ENCODE measurements at places on chromosomes 2 and 18.

GRCh38 chr2:128451084-128452023, 132.7 kb upstream of the HS6ST1 start:
- DNase-seq = no peak

DNA sequence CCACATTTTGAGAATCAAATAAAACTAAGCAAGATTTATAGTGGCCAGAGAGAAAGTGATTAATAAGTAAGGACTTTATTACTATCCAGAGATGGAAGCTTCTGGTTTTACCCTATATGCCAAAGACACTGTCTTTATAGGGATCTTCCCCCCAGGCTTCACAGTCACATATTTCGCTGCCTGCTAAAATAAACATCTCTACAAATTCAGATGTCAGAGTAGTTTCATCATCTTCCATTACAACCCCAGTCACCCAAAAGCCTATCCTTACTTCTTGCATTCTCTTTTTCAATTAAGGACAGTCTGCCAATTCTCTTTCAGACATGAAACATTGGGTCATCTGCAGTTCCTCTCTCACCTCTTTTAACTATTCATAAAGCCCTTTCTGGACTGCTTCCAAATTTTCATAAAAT, 28.3 kb downstream of the CREB1 start:
- DNase-seq = no peak

- no peak for DNase-seq
Observed at GRCh38 chr2:151302879-151303278, 13.4 kb upstream of the NMI start.

- no peak for DNase-seq
Observed at GRCh38 chr2:178704876-178705275, 102.3 kb downstream of the TTN start.

DNA sequence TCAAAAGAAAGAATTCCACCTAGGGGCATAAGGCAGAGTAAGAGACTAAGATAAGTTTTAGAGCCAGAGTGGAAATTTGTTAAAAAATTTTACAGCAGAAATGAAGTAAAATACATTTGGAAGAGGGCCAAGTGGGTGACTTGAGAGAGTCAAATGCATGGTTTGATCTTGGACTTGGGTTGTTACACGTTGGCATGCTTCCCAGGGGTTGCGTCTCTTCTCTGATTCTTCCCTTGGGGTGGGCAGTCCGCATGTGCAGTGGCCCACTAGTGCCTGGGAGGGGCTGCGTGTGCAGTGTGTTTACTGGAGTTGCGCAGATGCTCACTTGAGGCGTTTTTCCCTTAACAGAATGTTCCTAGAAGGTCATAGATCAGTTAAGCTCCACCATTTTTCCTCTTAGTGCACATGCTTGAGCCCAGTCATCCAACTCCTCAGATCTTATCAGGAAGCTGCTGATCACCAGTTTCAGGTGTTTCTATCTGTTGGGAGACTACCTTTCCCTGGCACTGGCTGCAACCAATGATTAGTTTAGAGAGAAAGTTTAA, 13.1 kb downstream of the SEH1L start:
- DNase-seq = no peak

GRCh38 chr2:112155331-112156151, 17.4 kb downstream of the FBLN7 start:
- no peak for DNase-seq

GRCh38 chr2:173667415-173667814, 297.8 kb downstream of the SP3 start:
- no peak for DNase-seq

GRCh38 chr2:1951586-1951985, 207.3 kb upstream of the PXDN start:
- no peak for DNase-seq

DNA sequence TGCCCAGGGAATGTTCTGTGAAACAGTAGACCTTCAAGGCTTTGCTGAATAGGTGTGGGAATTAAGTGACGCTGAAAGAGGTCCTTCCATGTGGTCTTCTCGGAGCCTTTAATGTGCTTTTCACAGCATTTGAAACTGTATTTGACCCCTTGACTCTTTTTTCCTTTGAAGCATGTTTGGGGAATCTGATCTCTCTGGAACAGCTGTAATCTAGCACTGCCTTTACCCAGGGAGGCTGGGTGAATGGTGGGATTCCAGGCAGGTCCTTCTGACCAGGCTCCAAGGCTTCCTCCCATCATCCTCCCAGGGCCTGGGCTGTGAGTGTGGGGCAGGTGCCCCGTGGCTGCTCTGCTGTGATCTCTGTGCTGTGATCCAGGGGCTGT, 4.2 kb downstream of the ZAP70 start:
- no peak for DNase-seq

DNA sequence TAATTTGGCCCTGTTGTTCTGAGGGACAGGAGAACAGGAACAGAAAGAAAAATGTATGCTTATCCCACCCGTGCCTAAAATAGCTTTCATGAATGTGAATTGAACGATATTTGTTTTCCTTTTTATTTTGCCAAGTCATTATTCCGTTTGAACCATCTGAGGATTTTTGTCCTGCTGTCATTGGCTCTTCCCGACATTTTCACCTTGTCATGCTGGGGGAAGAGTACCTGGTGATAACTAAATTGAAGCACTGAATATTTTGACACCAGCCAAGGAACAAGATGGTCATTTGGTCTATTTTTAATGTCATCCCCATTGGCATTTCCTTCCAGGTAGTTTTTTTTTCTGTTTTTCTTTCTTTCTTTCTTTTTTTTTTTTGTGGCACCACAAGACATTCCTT, 204.1 kb downstream of the DCC start:
- DNase-seq = no peak

DNA sequence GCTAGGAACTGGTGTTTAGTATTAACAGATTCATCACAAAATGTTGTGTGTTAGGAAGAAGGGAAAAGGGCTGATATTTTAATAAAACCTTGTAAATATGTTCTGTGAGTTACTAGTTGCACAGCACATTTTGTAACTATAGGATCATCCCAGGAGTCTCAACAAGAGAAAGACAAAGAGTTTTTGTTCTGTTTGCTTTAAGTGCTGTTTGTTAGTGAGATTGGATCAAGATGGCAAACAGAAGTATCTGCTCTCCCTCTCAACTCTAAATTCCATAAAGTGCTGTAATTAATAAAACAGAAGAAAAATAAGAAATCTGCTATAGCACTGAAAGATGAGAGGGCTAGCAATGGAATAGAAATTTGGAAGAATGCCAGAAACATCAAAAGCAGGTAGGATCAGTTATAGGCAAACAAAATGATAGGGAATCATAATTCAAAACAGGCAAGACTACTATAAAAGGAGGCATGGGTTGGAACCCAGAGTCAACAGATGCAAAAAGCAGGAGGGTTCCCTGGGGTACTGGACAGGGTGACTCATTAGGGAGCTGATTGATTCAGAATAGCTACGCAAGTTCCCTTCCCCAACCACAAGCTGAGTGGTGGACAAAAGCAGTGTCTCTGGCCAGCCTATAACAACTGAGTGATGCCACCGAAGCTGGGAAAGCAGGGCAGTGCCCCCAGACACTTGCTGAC, 75.8 kb downstream of the DYNC1I2 start:
- no peak for DNase-seq

DNA sequence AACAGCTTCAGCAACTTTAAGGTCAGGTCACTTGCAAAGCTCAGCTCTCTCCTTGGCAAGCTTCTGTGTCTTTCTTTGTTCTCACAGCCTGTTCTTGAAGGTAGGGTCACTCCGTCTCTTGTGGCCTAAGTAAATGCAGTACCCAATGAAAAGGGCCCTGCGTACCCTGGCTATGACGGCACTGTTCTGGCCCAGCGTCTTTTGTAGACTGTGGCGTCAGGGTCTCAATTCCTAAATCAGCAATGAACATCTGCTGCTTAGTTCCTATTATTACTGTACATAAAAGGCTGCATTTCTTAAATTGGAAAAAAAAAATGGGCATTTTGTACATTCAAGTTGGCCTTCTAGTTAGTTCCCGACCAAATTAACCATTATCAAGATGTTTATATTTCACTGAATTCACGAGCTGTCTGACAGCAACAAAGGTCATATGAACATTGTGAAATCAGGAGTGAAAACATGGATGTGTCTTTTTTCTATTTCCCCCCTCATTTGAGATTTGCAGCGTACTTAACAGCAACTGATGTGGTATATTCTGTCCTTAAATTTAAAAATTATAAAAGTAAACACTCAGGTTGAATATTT, 17.0 kb upstream of the MTCL1 start:
- no peak for DNase-seq

GRCh38 chr2:33272001-33272400, 204.4 kb upstream of the RASGRP3 start:
- no peak for DNase-seq

DNA sequence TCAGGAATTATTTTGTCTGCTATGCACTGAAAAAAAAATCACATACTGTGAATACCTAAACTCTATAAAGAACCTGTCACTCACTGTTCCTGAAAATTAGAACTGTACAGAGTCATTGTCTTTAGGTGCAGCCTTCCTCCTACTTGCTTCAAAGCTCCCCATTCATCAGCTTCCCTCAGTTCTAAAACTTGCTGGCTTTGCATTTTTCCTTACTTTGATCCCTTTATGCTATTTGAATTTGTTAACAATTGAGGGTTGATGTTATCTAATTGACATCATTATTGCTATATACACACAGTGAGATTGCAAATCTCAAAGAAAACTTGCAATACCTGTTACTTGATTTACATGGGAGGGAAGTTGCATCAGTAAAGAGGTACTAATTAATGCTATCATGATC, 48.3 kb downstream of the PTH2R start:
- DNase-seq = no peak

- no peak for DNase-seq
Observed at GRCh38 chr2:25635797-25636196, 37.6 kb downstream of the DTNB start.

Data from PC-9 (cell line).